Stimulated activated CD4-positive, alpha-beta T cell treated with anti-CD3 and anti-CD28 coated beads, Interleukin-15, amount 100 ng/mL, for 48 hours (primary cell): ENCODE measurements at places on chromosomes 11 and 22.
A peak's percentile ranks its signal among the peaks of the same experiment; 100 is the strongest.

GRCh38 chr11:116145187-116145865, 627.5 kb downstream of the BUD13 start:
- DNase-seq = no peak

DNA sequence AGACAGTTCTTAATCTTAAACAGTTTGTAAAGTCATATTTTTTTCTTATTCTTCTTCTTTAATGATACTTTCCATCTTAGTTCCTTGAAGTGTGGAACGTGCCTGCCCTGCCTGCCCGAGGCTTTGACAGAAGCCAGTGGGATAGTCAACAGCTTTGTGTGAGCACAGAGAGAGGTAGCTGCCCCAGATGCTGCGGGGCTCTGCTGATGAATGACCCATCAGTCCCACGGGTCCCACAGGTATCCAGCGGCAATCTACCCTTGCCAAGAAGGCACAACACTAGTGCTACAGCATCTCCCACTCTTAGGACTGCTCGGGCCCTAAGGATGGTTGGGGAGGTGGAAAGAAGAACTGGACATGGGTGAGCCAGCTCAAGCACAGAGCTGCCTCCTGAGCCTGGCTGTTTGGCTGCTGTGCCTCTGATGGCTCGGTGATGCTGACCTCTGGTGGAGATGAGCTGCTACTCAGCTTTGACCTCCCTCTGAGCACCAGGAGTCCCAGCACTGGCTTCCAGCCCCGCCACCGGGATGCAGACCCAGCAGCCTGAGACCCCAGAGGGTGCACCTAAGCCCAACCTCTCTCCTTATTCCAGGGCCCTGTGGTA, 11.8 kb upstream of the APLNR start:
- no peak for DNase-seq

DNA sequence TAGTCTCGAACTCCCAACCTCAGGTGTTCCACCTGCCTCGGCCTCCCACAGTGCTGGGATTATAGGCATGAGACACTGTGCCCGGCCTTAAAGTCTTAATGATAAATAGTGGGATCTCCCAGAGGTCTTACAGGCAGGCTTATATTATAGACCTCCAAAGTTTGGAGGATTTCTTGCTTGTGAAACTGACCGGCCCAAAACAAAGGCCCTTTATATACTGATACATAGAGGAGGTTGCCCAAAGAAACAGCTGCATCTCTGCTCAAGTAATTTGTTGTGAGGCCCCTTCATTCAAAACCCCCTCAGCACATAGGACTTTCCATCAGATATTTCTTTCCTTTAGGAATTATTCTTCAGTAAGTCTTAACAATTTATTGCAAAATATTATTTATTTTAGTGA, 27.4 kb upstream of the RDX start:
- no peak for DNase-seq

- DNase-seq = no peak
Measured at GRCh38 chr22:45890351-45890635, 86.7 kb downstream of the WNT7B start.

- no peak for DNase-seq
Measured at GRCh38 chr11:115820026-115820425, 315.8 kb upstream of the CADM1 start.

DNA sequence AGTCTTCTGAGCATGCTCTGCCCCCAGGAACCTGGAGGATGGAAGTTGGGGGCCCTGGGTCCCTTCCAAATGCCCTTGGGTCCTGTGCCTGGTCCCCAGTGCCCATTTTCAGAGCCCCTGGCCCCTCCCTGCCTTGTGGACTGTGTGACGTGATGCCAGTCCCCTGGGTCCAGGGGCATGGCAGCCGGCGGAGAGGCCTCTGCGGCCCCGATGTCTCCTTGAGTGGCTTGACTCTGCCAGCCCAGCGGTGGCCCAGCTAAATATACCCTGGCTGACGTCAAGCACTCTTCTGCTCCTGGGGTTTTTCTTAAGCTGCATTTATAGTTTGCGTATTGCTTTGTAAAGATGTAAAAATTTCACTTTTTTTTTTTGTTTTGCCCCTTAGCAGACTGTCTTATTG, 35.2 kb upstream of the PARVG start:
- no peak for DNase-seq

DNA sequence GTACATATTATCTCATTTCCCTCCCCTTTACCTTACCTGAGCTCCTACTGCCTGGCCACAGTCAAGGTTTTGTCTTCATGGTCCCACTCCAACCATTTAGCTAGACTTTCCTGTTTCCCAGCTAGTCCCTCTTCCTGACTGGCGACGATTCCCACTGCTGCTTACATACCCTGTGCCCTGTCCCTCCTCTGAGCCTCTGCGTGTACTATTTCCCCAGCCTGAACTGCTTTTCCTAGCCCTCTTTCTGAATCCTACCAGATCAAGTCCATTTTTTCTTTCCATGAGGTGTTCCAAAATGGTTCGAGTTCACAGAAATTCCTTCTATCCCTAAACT, 23.4 kb downstream of the MRPL16 start:
- no peak for DNase-seq

GRCh38 chr22:46984751-46985506, 222.5 kb downstream of the TBC1D22A start:
- DNase-seq = no peak

DNA sequence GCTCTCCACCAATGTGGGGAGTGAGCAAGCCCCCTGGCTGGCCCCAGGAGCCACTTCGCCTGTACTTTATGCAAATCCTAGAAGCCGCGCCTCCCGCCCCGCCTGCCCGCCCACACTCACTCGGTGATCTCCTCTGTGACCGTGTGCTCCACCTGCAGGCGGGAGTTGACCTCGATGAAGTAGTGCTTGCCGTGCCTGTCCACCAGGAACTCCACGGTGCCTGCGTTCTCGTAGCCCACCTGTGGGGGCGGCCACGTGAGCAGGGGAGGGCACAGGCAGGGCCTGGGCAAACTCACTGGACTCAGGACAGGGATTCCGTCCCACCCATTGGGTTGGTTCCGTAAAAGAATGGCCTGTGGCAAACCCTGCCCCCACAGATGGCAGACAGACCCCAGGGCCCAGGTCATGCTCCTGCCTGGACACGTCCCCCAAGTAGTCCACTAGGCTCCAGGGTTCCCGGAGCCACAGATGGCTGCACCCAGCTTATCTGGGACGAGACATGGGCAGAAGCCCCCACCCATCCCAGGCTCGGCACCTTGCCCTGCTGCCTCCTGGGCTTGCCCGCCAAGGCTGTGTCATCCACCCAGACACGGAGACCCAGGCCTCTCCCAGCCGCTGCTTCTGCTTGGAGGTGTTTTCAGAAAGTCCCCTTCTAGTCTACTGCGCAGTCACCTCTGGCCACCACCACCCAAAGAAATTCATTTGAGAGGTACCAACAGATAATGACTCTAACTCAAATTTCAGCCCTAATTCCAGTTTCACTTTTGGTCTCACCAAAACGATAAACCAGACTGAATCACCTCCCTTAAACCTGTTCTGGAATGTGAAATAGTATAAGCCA, 12.1 kb downstream of the LRFN4 start:
- DNase-seq = peak; percentile 77

GRCh38 chr11:63907808-63908530, 9.0 kb downstream of the RCOR2 start:
- no peak for DNase-seq

- DNase-seq = no peak
Measured at GRCh38 chr22:45268167-45268957, 16.4 kb upstream of the UPK3A start.

DNA sequence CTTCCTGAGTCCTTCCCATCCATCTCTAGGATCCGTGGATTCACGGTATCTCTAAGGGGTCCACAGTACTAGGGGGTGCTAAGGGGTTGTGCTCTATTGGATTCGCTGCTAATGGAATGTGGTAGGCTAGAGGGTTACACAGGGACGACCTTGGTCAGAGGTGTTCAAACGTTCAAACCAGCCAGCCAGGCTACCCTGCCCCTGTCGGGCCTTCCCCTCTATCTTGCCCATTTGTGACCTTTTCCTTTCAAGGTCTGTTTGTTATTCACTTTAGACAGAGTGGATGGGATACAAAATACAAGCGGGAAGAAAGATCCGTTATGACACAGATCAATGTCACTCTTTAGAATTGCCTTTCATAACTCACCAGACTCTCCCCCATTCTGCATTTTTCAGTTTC, 205.8 kb upstream of the TBCEL start:
- no peak for DNase-seq

DNA sequence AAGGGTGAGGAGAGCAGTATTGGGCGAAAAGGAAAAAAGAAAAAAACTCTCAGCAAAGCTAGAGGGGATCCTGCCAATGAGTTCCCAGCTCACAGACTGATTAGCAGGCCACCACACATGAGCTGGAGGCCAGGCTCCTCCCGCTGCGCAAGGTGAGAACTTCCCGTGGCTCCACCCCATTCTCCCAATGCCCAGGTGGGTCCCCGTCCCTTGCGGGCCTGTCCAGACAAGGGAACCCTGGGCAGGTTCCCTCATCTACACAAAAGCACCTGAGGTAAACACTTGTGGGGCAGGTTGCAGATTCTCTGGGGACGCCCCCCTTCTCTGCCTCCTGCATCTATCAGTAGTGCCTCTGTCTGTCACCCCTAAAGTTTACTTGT, 46.5 kb downstream of the CDPF1 start:
- no peak for DNase-seq

DNA sequence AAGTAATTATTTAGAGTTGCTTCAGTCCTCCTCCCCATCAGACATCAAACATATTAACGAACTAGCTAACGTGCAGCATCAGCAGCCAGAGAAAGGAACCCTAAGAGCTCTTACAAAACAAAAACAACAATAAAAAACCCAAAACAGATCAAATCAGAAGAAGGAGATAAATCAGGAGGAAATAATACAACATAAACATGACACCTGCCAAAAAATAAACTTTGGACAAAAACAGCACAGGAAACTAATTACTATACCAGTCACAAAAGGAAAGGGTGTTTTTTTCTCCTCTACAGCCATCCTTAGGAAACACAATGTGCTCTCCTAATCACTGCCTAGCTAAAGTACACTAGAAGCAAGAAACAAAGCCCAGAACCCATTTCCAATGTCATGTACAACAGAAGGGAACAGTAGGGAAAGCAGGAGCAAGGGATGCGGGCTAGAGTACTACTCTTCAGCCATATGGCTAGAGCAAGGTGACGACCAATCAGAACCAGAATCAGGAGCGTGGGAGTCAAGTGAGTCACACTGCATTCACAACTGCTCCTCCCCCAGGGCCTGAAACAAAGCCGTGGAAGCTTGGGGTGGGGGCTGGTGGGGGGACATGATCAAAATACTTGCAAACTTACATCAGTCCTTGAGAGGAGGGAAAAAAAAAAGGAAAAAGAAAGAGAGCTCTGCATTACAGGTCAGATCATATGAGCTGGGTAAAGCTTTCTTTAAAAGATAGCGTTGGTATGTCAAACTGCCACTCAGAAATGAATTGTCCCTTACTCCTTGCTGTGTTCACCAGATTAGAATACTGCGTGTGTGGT, 60.4 kb downstream of the LARGE2 start:
- peak; percentile 7 for DNase-seq

- peak; percentile 28 for DNase-seq
Measured at GRCh38 chr11:118436639-118437207, 431 bp downstream of the KMT2A start.

- no peak for DNase-seq
Measured at GRCh38 chr11:45455536-45455935, 169.4 kb upstream of the SYT13 start.
